ENCODE measurements at places on chromosomes 11 and 22.

DNA sequence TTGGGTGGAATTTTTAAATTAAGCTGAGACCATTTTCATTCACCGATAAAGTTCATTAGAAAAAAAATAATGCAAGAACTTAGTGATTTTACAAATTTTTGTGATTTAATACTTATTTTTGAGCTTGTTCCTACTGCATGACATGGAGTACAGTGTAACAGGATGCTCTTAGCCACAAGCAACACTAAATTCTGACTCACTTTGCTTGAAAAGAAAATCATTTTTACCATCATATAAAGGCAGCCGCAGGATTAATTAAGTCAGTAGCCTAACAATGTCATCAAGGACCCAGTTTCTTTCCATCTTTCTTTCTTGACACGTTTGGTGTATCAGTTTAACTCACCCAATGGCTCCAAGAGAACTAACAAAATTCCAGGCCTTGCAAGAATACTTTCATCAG lies 540.3 kb upstream of the LUZP2 start:
- no peak for DNase-seq

DNA sequence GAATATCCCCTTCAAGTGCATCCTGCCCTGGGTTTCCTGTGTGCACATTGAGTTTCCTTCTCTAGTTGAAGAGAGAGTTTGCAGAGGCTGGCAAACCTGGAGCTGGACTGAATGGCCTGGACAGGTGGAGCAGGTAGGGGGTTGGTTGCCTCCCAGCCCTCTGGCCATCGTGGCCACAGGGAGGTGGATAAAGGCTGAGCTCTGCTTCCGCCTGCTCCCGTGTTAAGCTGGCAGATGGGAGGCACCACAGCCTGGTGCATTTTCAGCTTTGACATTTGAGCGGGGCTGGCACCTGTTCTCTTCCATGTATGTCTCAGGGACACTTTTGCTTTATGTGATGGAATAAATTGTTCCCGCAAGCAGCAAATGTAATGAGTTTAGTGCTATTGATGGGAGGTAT lies 11.1 kb downstream of the MICAL2 start:
- no peak for DNase-seq

DNA sequence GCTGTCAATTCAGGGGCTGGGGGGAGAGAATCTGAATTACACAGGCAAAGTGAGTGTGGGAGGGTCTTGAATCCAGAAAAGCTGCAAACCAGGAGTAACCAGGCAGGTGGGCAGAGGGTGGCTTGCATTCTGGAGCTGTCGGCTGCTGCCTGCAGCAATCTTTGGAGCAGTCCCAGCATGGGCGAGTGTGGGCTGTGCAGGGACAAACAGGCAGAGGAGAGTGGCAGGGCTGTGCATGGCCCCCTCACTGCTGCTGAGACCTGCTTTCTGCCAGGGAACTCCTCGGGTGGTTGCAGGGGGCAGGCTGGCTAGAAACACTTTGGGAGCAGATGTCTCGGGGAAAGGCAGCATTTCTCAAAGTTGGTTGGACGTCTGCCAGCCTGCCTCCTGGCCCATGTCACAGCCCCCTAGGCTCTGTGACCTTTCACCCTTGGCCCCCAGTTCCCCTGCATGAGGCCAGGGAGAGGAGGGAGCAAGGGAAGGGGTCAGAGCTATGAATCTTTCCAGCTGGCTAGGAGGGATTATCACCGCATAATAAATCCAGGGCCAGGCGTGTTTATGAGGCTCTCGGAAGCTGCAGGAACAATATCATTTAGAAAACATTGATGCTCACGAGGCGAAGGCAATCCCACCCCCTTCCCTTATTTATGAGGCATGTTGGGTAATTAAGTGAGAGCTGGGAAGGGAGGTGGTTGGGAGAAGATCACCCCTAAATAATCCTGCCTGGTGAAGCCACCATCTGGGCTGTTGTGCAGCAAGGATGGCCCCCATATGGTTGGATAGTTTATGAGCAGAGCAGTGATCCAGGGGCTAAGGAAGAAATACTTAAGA lies 212.3 kb upstream of the NCAM1 start:
- DNase-seq: no peak

DNA sequence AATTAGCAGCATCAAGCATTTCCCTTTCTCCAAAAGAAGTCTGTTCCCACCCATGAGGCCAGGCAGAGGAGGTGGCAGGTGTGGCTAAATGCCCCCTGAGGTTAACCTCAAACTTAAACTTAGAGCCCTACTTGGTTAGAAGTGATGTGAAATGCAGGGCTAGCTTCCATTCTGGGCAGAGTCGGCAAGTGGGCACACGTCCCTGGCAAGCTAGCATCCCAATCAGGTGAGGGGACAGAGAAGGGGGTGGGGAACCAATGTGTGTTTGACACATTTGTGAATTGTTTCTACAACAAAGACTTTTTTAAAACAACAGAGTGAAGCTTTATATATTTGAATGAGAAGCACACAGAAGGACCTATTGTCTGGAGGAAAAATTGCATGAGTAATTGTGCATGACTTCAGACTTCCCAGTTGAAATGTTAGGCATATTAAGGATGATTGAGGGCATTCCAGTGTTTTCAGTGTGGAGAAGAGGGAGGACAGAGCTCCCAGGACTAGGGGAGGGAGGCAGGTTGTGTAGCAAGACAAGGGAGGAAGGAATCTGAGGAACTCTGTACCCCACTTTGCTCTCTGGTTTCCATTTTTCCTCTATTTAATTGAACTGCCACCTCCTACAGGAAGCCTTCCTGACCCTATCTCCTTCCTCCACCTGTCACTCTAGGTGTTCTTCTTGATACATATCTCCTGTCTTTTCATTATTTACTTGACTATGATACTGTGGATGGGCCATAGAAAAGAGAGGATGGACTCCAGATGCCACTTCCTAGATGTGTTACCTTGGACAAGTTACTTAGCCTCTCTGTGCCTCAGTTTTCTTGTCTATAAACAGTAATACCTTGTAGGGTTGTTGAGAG lies 83.3 kb upstream of the PICALM start:
- DNase-seq: no peak

GRCh38 chr11:96317571-96317970 lies 25.4 kb downstream of the MAML2 start:
- no peak for DNase-seq

- no peak for DNase-seq
Observed at GRCh38 chr11:112655371-112655770, 305.8 kb upstream of the NCAM1 start.

DNA sequence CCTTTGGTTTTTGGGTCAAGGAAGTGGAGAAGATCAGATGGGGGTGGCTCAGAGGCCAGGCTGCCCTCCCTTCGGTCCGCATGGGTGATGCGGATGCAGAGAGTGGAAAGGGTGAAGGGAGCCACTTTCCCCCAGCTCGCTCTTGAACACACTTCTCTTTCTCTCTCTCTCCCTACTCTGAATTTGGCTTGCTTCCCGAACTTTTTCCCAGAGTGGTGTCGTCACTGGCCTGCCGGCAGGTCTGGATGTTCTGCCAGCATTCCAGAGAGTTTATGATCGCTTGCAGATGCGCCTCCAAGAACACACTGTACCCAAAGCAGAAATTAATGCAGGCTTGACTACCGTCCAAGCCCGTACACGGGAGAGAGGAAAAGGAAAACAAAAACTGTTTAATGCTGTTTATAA lies 103.2 kb downstream of the ZBTB16 start:
- DNase-seq: peak; percentile 45

GRCh38 chr22:49767355-49768062 lies 60.2 kb downstream of the BRD1 start:
- DNase-seq: peak; percentile 4

GRCh38 chr11:122187373-122188165 lies 71.6 kb upstream of the BLID start:
- no peak for DNase-seq

DNA sequence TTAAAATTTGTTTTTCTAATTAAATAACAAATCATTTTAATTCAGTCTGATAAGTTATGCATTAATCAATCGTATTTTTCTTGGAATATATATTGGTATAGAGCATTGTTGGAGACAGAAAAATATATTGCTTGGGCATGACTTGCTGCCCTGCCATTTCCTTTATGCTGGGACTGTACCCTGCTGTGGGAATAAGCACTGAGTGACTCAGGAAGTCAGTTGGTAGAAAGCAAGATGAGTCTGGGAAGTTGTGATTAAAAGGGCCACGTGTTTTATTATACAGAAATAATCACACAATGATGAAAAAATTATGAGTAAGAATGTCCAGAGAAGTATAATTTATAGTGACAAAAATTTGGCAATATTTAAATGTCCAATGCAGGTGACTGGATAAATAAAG lies 139.5 kb downstream of the KIF18A start:
- DNase-seq: no peak

- no peak for DNase-seq
Observed at GRCh38 chr11:100528872-100529416, 158.1 kb upstream of the ARHGAP42 start.

DNA sequence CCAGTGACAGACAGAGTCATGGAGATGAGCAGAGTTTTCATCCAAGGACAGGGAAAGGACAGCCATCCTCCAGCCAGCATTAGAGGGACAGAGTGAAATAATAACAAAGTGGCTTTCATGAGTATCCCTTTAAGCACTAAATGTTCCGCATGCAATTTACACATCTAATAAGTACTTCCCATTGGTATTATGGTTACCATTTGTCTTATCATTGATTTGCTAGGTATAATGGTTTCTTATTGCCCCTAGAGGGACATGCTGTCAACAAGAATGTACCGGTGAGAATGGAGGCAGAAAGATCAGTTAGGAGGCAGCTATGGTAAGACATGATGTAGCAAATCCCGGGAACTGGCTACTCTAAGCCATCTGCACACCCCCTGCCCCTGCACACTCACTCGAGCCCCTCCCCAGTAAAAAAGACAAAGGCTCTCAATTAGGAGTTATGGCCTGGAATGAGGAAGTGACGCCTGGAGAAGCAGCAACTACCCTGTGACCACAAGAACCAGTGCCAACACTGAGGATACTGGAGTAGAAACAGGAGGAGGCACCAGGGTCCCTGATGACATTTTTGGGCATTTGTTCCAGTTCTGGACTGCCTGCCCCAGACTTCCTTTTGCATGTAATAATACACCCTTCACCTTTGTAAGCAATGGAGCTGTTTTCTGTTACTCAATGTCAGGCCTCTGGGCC lies 30.2 kb upstream of the HMGXB4 start:
- DNase-seq: no peak

GRCh38 chr11:20089367-20089766 lies 70.9 kb downstream of the DBX1 start:
- no peak for DNase-seq

GRCh38 chr11:119727523-119728151 lies 1.4 kb downstream of the NECTIN1 start:
- no peak for DNase-seq

DNA sequence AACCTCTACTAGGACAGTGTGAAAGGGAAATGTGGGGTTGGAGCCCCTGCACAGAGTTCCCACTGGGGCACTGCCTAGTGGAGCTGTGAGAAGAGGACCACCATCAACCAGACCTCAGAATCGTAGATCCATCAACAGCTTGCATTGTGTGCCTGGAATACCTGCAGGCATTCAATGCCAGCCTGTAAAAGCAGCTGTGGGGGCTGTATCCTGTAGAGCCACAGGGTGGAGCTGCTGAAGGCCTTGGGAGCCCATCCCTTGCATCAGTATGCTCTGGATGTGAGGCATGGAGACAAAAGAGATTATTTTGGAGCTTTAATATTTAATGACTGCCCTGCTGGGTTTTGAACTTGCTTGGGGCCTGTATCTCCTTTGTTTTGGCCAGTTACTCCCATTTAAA lies 46.3 kb downstream of the PGR start:
- DNase-seq: no peak

GRCh38 chr11:73395297-73396208 lies 19.4 kb downstream of the RELT start:
- no peak for DNase-seq

- no peak for DNase-seq
Observed at GRCh38 chr22:37379085-37379484, 48.2 kb downstream of the ELFN2 start.

- DNase-seq: peak; percentile 99
Observed at GRCh38 chr11:12287374-12288211, 89.8 kb upstream of the PARVA start.

GRCh38 chr22:44411226-44412135 lies 86.6 kb downstream of the RTL6 start:
- DNase-seq: no peak

DNA sequence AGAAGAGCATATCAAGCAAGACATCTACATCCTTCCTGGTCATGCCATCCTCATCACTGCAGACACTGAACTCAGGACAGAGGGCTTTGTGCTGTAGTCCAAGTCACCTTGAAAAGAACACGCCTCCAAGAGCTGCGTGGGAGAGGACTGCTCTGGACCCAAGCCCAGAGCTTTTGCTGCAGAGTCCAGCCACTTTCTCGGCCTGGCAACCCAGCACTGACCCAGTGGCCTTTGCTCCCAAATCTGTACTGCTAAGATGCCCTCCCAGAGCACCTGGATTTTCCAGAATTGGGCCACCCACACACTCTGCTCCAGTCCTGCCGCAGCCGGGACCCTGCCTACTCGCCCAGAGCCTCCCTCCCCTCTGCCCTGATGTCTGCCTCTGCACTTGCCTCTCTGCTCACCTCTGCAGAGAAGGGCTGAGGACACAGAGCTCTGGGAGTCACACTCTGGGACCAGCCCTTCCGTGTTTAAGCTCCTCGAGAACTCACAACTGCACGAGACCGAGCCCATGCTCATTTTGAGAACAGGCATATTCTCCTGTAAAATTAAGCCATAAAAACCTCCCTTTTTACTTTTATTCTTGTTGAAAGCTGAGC lies 83.8 kb upstream of the CSNK2A3 start:
- no peak for DNase-seq

GRCh38 chr22:26671317-26672059 lies 14.1 kb downstream of the MIAT start:
- no peak for DNase-seq

DNA sequence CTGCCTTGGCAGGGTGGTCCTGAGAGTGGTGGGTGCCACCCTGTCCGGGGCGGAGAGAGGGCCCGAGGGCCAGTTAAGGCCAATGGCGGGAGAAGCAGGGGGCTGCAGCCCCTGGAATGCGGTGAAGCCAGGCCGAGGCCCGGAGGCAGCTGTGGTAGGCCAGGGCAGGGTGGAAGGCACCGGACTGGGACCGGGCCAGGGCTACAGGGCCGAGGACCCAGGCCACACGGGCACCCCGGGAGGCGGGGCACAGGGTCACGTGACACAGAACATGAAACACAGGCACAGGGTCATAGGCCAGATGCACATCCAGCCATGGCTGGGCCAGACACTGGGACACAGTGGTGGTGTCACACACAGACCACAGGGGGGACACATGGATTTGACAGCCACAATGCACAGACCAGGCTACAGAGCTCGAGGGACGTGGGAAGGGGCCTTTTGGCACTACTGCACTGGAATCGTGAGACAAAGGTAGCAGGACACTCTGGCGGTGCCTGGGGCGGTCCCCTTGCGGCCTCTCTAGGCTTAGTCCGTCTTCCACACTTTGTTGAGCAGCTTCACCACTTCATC lies 2.8 kb downstream of the SLC25A1 start:
- no peak for DNase-seq

DNA sequence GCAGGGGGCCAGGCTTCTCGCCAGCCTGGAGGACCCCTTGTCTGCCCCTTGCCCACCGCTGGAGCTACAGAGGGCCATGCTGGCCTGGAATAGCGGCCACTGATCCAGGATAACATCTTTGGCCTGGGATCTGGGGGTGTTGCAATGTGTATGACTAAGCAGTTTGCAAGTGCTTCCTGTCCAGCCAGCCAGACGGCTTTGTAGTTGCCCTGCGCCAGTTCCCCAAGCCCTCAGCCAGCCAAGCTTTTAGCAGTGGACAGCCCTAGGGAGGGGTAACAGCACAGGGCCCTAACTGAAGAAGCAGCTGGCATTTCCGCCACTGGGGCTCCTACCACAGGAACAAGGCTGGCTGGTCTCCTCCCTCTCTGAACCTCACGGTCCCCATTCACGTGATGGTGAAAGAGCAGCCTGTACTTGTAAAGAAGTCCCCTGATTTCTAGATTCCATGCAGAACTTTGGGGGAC lies 32.1 kb downstream of the UQCR10 start:
- DNase-seq: peak; percentile 75

- DNase-seq: no peak
Observed at GRCh38 chr22:36571991-36572390, 43.0 kb upstream of the EIF3D start.
